ENCODE measurements at places on chromosomes 2 and 18.

DNA sequence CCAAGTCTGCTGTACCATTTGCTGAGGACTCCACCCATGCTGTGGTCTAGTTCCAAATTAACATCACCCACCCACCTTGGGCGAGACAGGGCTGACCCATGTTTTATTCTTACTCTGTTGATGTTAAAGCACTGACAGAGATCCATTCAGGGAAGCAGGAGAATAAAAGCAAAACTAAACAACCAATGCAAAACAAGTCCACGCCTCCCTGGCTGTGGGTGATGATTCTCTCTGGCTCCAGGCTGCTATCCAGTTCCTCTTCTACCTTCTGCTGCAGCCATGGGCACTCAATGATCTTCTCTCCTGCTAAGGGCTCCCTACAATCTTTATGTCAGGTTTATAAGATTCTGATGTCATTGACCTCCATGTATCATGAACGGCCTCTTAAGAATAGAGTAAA lies 786.6 kb upstream of the ID2 start:
- no peak for DNase-seq

GRCh38 chr2:134705861-134706586 lies 12.8 kb downstream of the TMEM163 start:
- DNase-seq, result no peak

GRCh38 chr18:31667185-31667584 lies 17.2 kb downstream of the B4GALT6 start:
- no peak for DNase-seq

GRCh38 chr2:64300066-64300465 lies 153.9 kb upstream of the LGALSL start:
- DNase-seq, result no peak

GRCh38 chr2:3034856-3035255 lies 342.8 kb downstream of the EIPR1 start:
- DNase-seq, result no peak

DNA sequence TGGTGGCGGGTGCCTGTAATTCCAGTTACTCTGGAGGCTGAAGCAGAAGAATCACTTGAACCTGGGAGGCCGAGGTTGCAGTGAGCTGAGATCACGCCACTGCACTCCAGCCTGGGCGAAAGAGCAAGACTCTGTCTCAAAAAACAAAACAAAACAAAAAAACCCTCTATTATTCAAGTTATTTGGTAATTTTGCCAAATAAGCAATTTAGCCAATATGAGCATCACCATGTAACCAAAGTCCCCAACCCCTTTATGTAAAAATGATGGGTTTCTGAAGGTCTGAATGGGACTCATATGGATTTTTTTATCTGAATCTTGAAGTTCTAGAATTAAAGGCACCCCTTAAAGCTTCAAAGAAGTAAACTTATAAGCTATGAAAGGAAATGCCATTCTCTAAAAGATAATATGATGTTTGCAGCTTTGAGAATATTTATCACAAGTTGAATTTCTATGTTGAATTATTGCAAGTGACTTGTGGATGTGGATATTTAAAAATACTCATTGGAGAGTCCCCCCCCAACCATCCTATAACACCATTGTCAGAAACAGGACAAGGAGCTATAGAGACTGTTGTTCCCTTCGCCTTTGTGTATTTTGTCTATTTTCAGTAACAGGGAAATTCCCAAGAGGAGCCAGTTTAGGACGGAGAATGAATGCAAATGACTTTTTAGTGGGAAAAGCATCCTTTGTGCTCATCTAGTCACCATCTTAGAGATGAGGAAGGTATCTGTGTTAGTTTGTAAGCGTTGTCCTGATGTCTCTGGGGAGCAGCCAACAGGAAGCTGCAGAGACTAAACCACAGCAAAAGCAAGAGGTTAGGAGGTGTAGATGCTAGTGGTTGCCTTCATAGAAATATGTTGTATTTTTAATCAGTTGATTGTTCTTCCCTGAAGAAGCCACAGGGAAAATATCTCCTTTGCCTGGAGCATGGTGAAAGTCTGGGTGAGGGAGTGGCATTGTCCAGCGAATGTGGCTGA lies 68.3 kb downstream of the TET3 start:
- no peak for DNase-seq

DNA sequence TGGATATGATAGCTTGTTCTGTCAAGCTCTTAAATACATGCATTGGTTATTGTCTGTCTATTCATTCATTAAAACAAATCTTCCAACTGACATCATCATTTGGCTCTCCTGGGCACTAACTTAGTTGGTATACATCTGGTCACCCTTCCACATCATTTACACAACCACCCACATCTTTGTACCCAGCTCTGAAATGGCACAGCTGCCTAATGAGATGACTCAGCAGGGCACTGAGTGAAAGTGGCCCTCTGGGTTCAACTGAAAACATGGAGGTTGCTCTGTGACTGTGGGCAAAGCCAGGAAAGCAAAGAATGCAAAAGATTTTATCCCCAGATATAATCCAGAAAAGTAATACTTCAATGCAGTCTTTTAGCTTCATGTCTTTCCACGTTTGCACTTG lies 234.0 kb upstream of the MAP2 start:
- no peak for DNase-seq

DNA sequence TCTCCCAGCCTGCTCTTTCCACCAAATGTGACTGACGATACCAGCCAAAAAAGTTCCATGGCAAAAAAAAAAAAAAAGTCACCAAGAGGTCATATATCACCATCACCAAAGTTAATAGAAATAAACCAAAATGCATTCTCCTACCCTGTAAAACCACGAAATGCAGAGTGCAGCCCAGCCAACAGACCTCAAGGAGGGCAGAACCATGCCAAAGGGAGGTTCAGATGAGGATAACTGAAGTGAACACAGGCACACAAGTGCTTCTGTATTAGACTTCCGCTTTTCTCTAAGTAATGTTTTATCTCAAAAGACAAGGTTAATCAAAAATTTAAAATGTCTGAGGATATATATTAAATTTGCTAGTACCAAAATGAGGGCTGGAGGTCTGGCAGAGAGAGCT lies 5.5 kb downstream of the SERPINE2 start:
- DNase-seq, result no peak

- DNase-seq, result no peak
These were observed 167.6 kb downstream of the UXS1 start for GRCh38 chr2:106026271-106027190.

DNA sequence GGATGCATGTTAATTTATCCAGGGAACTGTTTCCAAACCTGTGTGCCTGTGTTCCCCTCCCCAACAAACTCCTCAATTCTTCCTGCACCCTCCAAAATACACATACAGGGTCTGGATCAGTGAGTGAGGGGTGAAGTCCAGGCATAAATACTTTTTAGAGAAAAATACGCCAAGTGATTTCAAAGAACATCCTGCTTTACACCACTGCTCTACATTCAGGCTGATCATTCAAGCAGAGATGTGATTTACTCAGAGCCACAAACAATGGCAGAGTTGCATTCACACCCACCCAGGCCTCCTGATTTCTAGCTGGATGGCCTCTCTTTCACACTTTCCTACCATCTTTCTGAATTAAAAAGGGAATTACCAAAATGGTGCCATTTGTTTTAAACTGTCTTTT lies 289.5 kb upstream of the SLC14A2 start:
- DNase-seq, result no peak

GRCh38 chr2:36663851-36664695 lies 32.4 kb upstream of the VIT start:
- DNase-seq, result peak; percentile 75

GRCh38 chr2:121605820-121606733 lies 43.2 kb downstream of the CLASP1 start:
- no peak for DNase-seq

DNA sequence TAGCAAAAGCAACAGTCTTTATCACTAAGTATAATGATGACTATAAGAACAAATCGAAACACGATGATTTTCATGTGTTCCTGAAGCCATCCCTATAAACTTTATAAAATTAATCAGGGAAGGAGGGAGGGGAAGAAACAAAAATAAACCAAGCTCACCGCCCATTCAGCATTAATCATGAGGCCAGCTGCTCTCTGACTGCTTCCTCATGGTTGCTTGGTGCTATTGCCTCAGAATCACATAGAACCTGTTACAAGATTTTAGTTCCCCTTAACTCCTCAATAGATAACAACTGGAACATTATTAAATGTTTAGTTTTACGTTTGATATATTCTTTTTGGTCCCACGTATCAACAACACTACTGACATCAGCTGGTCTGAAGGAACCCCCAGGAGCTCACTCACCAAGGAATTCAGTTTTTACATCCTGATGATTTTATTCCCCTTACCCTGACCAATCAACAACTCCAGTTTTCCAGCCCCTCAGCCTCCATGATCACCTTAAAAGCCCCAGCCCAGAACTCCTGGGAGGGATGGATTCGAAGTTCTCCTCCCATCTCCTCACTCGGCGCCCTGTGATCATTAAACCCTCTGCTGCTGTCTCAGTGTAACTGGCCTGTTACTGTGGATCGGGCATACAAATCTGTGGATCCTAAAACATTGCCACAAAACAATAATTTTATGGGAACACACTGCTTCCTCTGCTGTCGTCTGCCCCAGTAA lies 10.6 kb upstream of the HNRNPLL start:
- DNase-seq, result peak; percentile 32

DNA sequence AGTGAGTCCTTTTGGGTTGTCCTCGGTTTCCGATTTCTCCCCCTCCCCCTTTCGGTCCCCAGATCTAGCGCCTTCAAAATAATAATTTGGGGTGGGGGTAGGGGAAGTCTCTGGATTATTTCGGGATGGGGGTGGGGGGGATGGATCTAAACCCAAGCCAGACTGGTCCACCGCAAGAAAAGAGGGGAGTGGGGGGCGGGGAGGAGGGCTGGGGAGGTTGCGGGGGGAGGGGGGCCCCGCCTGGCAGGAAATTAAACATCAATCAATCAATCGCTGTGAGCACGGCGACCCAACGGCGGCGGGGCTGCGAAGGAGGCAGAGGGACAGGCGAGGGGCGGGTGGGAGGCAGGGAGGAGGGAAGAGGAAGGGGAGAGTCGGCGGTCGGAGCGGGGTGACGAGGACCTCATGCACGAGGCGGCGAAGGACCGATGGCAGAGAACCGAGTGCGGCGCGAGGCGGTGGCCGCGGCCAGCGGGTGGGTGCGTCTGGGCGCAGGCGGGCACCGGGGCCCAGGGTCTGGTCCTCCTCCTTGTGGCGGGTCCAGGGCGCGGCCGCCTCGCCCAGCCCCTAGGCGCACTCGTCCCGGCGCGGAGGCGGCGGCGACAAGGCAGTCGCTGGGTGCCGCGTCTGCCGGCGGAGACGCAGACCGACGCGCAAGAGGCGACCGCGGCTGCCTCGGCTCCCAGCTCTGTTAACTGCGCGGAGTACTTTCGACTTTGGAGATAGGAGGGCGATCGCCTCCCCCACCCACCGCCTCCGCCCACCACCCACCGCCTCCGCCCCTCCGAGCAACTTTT lies 468 bp upstream of the SATB2 start:
- DNase-seq, result peak; percentile 42

DNA sequence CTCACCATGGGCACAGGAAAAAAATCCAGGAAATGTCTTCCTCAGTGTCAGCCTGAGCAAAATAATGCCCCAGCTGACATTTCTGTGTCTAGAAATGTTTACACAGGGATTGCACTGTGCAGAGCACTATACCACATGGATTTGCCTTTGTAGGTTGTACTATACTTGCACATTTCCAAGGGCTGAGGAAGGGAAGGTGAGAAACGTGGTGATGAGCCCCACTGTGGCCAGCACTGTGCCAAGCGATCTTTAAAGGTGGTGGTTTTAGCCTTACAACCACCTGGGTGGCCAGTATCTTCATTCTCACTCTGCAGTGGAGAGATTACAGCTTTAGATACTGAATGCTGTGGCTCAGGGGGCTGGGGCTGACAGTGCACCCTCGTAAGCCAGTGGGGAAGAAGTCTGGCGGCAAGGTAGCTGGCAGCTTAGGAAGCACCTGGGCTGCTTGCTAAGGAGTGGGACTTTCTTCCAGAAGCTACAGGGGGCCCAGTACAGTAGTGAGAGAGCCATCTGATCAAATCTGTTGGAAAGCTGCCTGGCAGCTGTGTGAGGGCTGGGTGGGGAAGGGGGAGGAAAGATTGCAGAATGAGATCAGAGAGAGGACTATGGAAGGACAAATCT lies 81.4 kb upstream of the MSH2 start:
- DNase-seq, result peak; percentile 15

DNA sequence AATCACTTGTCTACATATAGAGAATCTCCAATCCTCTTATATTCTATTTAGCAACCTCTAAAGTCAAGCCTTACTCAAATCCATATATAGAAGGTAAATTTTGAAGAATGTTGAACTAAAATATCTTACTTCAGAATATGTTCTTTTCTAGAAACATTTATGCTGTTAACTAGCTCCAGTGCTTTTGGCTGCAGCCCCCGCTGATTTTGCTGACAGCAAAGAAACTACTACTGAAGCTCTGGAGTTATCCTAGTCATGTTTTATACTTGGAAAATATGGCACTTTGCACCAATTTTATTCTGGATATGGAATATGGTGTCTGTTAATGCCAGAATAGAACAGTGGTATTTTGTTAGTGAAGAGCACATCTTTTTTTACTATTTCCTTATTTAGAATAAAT lies 212.4 kb upstream of the FSIP2 start:
- DNase-seq, result no peak

GRCh38 chr18:34322365-34323289 lies 97.9 kb upstream of the NOL4 start:
- peak; percentile 55 for DNase-seq

DNA sequence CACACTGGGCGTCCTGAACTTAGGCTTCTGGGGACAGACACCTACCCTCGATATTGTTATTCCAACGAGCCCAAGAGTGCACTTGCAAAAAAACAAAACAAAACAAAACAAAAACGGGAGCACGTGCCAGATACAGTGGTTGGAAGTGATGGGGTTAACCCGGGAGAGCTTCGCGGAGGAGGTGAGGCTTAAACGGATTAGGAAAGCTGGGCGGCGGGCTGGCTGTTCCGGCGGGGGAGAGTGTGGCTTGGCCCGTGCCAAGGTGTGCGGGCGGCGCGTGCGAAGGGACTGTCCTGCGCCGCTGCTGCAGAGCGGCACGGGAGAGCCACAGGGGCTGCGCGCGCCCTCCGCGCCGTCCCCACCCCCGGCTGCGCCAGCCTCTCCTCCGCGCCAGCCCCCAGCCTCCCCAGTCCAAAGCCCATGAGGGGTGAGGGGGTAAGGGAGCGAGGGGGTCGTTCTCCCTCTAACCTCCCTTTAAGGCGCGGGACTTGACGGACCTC lies 1.5 kb upstream of the SLC30A3 start:
- DNase-seq, result no peak

- no peak for DNase-seq
These were observed 78.3 kb upstream of the KCNE4 start for GRCh38 chr2:222973733-222974132.

DNA sequence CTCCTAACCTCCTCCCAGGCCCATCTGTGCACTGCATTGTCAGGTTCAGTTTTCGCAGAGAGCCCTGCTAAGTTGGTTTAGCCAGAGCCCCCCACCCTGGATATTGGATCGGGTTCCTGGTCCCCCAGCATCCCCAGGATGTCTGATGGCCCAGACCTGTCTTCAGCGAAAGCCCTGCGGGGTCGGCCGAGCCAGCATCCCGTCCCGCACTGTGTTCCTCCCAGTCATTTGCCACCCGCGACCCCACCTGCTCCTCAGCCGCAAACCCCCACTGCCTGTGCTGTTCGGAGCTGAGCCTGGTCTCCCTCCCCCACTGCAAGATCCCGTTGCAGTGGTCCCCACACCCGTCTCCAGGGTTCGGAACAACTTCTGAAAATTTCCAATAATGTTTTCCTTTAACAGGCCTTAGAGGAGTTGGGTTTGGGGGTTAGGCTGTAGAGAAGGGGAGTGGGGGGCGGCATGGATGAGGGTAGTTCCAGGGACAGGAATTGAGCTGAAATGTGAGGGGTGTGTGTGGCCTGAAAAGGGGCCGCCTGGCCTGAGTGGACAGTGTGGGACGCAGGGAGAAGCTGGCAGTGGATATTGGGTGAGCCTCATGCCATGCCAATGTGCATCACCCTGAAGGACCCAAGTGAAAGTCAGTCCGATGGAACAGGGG lies 1.6 kb upstream of the COPS9 start:
- no peak for DNase-seq

Measured in erythroblast (primary cell).